MG63 (cell line): ENCODE measurements at places on chromosomes 4 and X.

DNA sequence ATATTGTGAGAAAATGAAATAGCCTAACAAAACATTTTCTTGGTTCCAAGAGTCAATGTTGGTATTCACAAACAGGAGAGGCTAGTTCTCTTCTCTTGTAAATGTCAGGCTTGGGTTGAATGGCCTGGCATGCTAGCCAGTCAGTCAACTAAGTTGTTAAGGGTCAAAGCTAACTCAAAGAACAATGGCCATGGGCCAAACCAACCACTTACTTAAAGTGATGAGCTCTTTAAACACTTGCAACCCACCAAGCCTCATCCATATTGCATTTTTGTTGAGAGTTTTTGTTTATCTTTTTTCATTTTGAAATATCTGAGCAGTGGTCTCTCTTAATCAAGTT is 394.5 kb downstream of the RAB28 start:
- no peak for DNase-seq

DNA sequence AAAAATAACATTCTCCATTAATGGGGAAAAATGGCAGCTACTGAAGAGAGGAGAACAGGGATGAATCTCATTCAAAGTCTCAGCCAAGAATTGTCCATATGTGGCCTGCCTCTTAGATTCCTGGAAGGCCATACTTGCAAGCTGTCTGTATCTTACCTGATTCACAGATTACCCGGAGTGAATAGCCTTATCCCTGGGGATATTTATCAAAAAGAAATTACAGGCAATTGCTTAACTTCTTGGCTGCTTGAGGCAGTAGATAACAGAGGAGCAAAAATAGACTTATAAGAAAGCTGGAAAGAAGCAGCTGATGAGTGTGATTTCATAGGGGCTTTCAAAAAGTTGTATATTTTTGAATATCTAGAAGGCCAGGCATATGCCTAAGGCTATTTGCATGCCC is 68.8 kb upstream of the PPP1R2C start:
- DNase-seq: no peak

- DNase-seq: no peak
Measured at GRCh38 chrX:40530509-40530908, 50.3 kb upstream of the ATP6AP2 start.

DNA sequence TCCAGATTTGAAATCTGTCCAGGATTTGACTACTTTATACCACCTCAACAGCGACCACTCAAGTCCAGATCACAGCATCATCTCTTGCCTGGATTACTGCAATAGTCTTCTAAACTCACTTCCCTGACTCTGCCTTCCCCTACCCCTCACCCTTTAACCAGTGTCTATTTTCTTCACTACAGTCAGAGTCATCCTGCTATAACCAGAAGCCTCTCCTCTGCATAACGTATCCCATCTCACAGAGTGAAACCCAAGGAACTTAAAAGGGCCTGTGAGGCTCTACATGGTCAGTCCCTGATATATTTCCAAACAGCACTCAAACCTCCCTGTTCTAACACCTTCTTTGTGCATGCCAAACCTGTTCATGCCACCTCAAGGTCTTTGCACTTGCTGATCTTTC is 40.7 kb upstream of the SCOC start:
- DNase-seq: no peak

DNA sequence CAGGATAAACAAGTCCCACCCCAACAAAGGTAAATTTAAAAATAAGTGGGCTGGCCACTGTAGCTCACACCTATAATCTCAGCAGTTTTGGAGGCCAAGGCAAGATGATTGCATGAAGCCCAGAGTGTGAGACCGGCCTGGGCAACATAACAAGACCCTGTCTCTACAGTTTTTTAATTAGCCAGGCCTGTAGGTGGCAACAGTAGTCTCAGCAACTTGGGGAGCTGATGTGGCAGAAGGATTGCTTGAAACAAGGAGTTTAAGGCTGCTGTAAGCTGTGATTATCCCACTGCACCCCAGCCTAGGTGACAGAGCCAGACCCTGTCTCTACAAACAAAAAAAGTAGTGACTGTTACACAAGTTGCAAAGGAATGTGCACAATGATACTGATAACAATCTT is 74.6 kb upstream of the FAAH2 start:
- DNase-seq: no peak

DNA sequence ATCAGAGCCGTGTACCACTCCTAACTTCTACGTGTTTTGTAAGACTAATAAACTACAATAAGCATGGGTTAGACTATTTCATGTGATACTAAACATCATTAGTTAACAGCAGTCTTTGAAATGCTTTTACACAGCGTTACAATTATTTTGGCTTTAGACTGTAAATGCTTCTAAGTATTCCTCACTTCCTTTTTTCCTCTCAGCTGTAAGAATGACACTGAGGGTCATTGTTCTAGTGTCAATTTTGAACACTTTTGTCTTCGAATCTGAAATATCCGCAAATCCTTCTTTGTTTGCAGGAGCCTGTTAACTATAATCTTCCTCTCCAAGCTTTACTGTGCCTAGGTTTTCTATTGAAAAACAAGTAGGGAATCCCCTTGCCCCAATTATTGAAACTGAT is 1.5 kb downstream of the ABCE1 start:
- no peak for DNase-seq

GRCh38 chrX:30278365-30278764 is 30.8 kb downstream of the NR0B1 start:
- DNase-seq: peak; percentile 33

DNA sequence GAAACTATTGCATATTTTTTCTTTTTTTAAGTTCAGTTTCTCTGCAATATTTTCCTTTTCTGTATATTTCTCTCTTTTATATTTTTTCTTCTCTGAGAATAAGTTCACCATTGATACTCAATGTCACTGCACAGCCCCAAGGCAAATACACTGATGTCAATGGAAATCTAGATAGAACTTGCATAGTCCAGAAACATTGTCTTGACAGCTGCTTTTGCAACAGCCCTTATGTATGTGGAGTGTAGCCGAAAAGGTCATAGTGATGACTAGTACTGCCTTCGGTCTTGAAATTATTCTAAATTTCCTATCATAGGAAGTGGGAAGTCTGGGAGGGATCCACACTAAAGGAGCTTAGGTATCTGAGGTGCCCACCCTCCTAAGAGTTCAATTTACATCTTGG is 150.0 kb downstream of the SPOCK3 start:
- no peak for DNase-seq

DNA sequence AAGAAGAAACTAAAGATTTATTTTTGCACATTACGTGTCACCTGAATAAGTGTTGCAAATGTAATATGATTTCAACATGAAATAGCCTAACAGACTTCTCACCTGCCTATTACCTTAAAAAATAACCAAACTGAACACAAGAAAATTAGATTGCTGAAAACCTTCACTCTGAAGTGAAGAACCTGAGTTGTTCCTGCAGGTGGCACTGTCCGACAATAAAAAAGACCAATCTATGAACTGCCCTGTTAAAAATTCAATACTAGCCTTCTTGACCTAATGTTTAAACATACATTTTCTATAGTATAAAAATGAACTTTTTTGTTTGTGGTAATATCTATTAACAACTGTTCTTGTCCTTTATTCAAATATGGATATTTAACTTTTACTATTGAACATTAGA is 69.2 kb upstream of the PNPLA4 start:
- DNase-seq: no peak

GRCh38 chr4:144732584-144733428 is 86.8 kb downstream of the HHIP start:
- DNase-seq: no peak

DNA sequence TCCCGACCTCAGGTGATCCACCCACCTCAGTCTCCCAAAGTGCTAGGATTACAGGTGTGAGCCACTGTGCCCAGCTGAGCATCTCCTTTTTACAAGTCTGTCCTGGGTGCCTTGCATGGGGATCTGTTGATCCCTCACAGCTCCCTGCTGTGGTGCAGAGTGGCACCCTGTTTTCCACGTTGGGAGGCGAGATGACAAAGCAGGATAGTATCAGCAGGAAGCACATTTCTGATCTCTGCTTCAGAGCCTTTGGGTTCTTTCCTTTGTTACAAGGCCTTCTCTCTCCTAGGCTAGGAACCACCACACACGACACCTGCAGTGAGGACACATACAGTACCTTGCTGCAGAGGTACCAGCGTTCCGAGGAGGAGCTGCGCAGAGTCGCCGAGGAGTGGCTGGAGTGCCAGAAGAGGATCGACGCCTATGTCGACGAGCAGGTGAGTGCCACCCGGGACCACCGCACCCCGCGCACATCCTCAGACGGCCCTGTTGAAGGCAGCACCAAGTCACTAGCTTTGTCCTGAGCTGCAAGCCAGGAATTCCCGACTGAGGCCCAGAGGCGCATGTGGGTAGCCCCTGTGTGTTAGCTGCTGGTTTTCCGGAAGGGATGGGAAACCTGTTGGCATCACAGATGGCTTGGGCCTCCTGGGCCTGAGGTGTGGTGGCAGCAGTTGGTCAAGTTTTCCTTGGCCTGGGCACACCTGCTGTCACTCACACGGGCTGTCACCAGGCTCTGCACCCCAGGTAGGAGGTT is 109.6 kb downstream of the TNIP2 start:
- DNase-seq: no peak
